ENCODE measurements at places on chromosomes 6 and 20. TPM values are rescaled to one million over a fixed set of nuclear protein-coding genes. Genes with fewer than 3 reads are reported as not detected.

SLC22A3 gene
- total RNA-seq: 41.5 TPM

LAMA4 gene
- total RNA-seq: 1.7 TPM

EPB41L1 gene
- total RNA-seq: 70.8 TPM

FAM50B gene
- total RNA-seq: 4.1 TPM

TMEM239 gene
- not detected for total RNA-seq
